ENCODE measurements at places on chromosomes 2 and 18. TPM values are rescaled to one million over a fixed set of nuclear protein-coding genes. Genes with fewer than 3 reads are reported as not detected.

Gene CIB4
- total RNA-seq: not detected

Gene CAB39
- 87.4 TPM for total RNA-seq

Gene SLC4A5
- 0.90 TPM for total RNA-seq

Gene TWIST2
- total RNA-seq: 4.6 TPM

DNA sequence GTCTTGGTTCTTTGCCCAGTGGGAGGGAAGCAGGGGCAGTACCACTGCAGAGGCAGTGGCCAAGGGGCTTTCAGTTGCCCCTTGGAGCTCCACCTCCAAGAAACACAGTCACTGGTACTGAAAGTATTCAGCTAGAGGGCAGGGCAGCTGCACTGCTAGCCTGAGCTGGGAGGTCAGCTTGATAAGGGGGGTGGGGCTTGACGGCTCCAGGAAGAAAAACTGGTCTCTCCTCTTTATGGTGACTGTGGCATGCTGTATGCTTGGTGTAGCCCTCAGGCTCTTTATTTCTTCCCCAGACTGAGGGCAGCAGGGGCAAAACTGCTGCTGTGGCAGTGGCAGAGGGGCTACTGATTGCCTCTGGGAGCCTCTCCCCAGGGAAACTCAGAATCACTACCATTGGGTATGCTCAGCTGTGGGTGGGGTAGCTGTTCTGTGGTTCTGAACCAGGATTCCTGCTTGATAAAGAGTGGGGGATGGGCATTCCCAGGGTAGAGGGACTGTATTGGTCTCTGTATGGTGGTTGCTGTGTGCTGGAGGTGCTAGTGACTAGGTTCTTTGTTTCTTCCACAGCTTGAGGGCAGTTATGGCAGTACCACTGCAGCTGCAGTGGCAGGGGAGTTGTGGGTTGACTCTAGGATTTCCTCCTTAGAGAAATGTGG is 134.6 kb upstream of the SCN7A start:
- peak; percentile 29 for DNase-seq

- DNase-seq: no peak
Observed at GRCh38 chr2:74384051-74384450, 3.9 kb upstream of the DCTN1 start.

GRCh38 chr2:44424211-44424610 is 62.5 kb downstream of the CAMKMT start:
- no peak for DNase-seq

Gene CLASP1
- total RNA-seq: 56.9 TPM

DNA sequence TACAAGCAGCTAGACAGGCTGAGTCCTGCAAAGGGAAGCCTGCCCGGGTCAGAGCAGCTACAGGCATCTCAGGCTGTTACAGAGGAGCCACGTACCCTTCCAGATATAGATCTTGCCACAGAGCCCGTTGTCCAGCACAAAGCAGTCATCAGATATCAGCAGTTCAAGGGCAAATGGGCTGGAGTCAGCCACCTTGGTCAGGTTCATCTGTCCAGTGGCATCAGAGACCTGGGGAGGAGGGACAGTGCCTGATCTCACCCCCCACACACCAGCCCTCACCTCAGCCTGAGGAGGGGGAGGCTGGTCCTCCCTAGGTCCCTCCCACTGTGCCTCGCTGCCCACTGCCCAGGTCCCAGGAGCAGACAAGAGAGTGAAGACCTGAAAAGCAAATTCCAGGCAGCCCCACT is 12.2 kb downstream of the CAPG start:
- DNase-seq: no peak

Gene LOXHD1
- not detected for total RNA-seq

DNA sequence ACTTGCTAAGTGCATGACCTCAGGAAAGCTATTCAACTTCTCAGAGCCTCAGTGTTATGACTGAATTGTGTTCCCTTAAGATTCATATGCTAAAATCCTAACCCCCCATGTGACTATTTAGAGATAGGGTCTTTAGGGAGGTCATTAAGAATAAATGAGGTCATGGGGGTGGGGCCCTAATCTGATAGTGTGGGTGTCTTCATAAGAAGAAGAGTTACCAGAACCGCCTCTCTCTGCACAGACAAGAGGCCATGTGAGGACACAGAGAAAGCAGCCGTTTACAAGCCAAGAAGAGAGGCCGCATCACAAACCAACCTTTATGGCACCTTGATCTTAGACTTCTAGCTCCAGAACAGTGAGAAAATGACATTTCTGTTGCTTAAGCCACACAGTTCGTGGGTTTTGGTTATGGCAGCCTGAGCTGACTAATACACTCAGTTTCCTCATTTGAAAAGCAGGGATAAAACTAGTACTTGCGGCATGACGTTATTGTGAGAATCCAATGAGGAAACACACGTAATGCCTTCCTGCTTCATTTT is 9.9 kb downstream of the SH2D6 start:
- no peak for DNase-seq

Gene KCNG2
- not detected for total RNA-seq

Gene LRP2
- total RNA-seq: not detected

Gene CRYGB
- not detected for total RNA-seq

DNA sequence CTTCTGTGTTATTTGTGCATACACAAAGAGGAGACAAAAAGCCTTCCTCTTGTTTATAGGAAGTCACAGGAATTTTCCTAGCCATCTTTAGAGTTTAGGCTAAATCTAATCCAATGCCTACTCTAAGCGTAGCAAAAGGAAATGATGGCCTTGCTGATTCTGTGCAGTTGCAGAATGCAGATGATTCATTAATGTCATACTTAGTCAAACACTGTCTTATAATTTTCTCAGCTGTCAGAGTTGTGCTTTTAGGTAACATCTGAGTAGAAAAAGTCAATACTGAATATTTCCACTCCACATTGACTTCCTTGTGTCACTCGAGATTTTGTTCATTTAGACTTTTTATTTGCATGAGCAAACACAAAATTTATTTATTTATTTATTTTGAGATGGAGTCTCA is 157.9 kb upstream of the FOSL2 start:
- peak; percentile 37 for DNase-seq

DNA sequence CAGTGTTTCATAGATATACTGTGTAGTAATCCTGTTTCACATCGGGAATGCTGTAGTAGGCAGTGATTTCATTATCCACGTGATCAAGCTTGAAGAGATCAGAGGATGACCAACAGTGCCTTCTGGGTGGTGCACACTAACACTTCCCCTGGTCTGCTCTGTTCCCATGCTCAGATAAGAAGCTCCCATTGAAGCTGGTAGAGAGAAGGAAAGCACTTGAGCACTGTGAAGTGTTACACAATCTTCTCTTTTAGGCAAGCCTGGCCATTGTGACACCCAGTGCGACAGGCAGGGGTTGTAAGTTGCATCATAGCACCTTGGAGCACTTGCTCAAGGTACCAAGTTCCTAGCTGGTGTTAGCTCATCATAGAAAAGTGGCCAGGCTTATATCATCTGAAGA is 30.6 kb upstream of the GPD2 start:
- peak; percentile 80 for DNase-seq

DNA sequence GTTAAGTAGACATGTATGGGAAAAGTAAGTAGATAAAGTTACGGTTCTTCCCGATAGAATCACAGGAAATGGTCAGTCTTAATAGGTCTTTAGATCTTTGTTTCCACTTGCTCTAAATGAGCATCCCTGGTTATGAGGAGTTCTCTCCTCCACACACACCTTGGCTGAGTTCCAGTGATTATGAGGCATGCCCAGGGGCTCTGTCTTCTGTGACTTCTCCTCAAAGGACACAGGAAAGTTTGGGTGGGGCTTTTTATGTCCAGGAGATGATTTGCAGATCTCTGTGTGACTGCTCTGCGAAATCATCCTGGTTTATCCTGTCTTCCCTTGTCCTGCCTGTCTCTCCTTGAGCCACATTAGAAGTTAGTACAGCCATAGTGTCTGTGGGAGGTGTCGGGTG is 83.9 kb upstream of the EML6 start:
- no peak for DNase-seq

DNA sequence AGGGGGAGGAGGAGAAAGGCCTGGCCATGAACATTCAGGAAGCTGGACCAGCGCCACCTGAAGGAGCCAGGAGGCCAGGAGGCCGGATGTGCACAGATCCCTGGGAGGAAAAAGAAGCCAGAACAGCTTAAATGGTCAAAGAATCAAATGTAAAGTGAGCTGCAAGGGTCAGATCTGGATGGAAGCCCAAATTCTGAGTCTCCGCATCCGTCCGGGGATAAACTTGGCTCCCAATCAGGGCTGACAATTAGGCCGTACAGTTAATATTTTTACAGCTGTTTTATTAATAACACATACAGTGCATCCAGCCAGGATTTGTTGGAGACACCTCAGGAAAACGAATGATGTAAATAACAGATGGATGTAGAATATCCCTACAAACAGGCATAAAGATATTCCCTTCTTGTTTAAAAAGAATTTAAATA is 495.1 kb upstream of the TCF4 start:
- DNase-seq: no peak

All from bronchial epithelial cell (primary cell).